ENCODE measurements at places on chromosomes 12 and 14.
A peak's percentile ranks its signal among the peaks of the same experiment; 100 is the strongest.

- no peak for DNase-seq
Measured at GRCh38 chr12:75908961-75909605, 122.5 kb downstream of the PHLDA1 start.

DNA sequence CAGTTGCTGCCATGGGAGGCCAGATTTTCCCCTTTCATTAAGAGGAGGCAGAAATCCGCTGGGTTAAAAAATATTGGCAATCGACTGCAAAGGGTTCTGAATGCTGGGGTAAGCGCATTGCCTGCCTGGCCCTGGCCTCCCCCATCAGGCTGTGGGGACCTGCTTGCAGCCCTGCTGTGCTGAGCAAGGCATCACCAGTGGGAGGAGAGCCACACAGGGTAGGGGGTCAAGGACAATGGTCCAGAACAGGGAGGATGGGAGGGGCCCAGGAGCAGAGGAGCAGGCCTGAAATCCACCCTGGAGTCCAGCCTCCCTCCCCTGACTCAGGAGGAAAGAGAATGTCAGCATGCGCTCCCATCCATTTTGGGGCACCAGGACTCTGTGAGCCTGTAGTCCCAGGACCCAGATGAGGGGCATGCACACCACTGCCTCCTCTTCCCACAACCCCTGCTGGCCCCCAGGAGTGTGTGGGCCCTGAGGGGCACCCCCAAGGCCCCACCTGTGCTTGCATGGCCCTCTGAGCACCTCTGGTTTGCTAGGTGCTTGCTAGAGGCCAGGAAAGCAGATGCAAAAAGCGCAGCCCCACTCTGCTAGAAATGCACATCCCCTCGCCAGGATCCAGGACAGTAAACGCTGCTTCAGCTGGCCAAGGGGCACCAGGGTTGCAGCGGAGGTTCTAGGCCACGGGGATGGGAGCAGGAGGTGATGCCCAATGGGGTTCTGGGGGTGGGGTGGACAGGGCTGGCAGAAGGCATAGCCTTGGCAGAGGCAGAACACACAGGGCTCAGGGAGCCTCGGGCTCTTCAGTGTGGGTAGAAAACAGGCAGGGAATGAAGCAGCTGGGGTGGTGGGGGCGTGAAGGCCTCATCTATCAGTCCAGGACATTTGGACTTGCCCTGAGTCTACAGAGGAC, 14.6 kb downstream of the TESC start:
- DNase-seq: no peak

- no peak for DNase-seq
Measured at GRCh38 chr12:47207829-47208248, 128.1 kb upstream of the AMIGO2 start.

GRCh38 chr12:12157424-12157823, 86.7 kb downstream of the BCL2L14 start:
- no peak for DNase-seq

GRCh38 chr12:73421832-73422231, 1115.8 kb upstream of the ATXN7L3B start:
- DNase-seq: no peak

DNA sequence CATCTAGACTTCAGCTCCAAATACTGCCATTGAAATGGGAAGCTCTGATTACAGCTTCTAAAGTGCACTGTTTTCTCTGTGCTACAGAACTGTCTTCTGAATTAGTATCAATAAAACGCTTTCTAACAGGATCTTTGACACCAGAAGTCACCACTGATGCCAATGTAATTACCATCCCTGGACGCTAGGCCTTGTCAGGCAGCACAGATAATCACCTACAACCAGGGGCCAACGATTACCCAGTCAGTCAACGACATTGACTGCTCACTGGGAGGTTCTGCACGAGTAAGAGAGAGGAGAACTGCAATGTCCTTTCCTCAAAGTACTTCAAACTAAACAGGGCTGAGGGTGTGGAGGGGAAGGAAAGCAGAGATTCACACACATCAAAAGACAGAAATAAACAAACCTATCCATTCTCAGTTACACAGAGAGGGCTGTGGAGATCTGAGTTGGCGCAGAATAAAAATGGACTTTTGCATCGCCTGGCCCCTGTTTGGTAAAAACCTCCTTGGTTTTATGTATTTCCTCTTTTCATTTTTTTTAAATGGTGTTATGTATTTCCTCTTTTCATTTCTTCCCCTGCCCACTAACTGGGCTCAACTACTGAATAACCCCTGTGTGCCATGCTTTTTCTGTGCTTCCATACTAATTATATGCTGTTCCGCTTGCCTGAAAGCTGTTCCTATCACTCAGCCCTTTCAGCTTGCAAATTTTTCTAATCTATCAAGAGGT, 492.2 kb downstream of the APAF1 start:
- DNase-seq: no peak

- no peak for DNase-seq
Measured at GRCh38 chr14:101549154-101549553, 12.1 kb upstream of the DIO3 start.

DNA sequence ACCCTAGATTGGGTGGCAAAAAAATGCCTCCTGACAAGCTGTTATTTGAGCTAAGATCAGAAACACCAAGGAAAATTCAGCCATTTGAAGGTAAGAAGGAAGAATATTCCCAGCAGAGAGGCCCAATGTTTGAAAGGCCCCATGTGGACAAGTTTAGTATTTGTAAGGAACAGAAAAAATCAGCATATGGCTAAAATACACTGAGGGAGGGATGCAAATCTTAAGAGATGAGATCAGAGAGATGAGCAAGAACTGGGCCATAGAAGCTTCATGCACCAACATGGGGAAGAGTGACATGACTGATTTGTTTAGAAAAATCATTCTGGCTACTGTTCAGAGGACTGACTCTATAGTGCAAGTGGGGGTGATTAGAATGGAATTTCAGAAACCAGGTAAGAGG, 496.8 kb upstream of the SOX5 start:
- DNase-seq: no peak

- DNase-seq: peak; percentile 7
Measured at GRCh38 chr14:101250948-101251811, 310.1 kb upstream of the DIO3 start.

- no peak for DNase-seq
Measured at GRCh38 chr12:130484221-130484620, 146.5 kb downstream of the PIWIL1 start.

- no peak for DNase-seq
Measured at GRCh38 chr12:37546206-37546605, 770.4 kb upstream of the ALG10B start.

- DNase-seq: no peak
Measured at GRCh38 chr14:61466249-61466904, 145.0 kb downstream of the PRKCH start.

GRCh38 chr12:92400006-92400405, 254.4 kb upstream of the BTG1 start:
- no peak for DNase-seq

DNA sequence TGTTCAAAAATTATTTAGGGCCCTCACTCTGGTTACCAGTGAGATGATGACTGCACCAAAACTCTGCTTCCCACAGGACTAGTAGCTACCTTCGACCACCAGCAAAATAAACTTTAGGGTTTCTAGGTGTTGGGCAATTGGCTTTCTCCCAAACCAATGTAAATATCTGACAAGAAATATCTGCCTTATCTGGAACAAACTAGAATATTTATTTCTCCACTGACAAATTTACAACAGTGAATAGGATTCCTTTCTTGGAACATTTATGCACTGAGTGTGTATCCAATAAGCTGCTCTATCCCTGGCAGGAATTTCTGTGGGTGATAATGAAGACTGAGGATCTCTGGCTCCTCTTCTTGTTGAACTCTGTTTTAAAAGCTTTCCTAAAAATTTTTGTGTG, 148.6 kb downstream of the SLC6A15 start:
- DNase-seq: no peak

GRCh38 chr12:11875414-11875935, 195.3 kb upstream of the BCL2L14 start:
- no peak for DNase-seq

DNA sequence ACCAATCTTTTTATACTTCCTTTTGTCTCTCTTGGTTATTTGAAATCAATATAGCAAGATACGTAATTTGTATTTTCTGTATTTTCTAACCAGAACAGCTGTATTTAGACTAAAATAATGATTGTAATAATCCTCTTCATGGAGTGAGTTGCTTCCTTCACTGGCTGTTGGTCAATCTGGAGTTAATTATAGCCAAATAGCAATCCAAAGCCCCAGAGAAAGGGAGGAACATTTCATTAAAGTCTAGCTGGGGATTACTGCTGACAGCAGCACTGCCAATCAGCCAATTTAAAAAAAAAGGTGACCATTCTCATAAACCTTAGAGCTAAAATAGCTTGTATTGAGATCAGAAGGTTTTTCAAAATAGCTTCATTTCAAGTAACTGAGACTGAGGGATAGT, 118.0 kb downstream of the TRHDE start:
- no peak for DNase-seq

DNA sequence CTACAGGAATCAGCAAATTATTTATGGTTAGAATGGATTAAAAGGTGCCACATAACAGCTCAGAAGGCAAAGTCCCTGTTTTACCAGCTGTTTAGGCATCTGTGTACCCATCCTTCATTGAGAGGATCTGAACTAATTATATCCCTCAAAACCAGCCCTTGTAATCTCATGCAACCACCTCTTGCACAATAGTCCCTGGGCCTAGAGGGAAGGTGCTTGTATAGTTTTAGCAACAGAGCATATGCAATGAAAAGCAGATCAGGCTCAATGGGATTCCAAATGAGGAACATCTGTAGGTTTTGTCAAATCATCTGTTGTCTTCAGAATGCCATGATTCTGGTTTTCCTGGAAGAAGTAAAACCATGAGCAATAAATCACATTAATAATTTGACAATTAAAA, 26.0 kb upstream of the GLIPR1L2 start:
- DNase-seq: no peak

DNA sequence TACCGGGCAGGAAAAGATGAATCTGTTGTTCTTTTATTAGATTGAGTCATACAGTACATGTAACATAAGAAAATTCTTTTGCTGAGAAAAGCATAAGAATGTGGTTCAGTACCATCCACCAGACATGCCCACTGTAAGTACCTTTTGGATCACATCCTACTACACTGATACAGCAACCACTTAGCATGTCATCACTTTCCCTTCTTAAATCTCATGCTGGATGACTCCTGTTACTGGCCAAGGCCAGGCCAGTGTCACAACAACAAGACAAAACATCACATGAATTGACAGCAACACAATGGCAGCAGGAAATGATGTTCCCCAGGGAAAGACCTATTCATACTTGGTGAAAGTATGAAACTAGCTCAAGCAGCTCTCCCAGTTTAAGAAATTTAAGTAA, 46.4 kb downstream of the STXBP6 start:
- no peak for DNase-seq

- DNase-seq: peak; percentile 29
Measured at GRCh38 chr12:6311822-6312528, 1.5 kb downstream of the PLEKHG6 start.

DNA sequence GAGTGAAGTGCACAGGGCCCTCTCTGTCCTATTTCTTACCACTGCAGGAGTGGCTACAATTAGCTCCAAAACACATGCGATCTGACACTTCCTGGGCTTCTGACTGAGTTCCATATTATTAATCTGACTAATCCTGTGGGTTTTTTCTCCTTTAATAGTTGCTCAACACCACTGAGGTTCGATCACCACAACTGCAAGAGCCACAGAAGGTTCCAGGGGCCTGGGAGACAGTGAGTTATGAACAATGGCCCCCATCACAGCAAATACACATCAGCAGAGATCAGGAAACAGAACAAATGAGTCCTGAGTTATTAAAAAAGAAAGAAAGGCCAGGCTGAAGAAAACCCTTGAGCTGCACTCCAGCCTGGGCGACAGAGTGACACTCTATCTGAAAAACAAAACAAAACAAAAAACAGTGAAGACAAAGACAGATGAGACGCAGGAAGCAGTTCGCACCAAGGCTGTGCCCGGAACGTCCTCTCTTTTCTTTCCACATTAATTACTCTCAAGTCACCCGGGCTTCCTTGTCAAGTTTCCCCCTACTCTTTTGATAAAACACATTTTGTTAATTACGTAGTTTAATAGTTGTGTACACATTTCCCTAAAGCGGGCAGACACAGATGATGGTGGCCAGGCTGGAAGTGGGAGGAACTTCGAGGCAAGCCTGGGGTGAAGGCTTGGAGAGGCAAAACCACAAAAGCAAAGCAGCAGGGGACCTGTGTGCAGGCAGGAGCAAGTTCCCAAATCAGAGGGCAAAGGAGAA, 42.7 kb downstream of the CDC42BPB start:
- DNase-seq: no peak

GRCh38 chr14:91300283-91300895, 55.9 kb upstream of the GPR68 start:
- no peak for DNase-seq

- DNase-seq: no peak
Measured at GRCh38 chr14:45868377-45868776, 615.4 kb upstream of the MIS18BP1 start.

DNA sequence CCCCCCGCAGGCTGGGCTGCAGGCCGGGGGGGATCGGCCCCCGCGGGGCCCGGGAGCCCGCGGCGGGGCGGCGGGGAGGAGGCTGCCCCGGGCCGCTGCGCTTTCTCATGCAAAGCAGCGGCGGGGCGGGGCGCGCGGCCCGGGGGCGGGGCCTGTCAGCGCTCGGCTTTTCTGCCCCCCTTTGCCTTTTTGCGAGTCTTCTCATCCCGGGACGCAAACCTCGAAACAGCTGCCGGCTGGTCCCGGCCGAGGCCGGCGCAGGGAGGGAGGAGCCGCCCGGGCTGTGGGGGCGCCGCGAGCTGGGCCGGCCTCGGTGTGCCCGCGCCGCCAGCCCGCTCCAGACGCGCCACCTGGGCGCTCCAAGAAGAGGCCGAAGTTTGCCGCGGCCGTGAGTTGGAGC, at the start of gene FZD10:
Gene FZD10 (plus strand): TSS at position 198 of the 400 bp plus-strand sequence. CDS start 479 bp downstream, outside the sequence.
- no peak for DNase-seq

- no peak for DNase-seq
Measured at GRCh38 chr12:52779914-52780313, 2.8 kb upstream of the KRT76 start.

GRCh38 chr14:74840603-74841030, 35.3 kb downstream of the PROX2 start:
- DNase-seq: no peak

DNA sequence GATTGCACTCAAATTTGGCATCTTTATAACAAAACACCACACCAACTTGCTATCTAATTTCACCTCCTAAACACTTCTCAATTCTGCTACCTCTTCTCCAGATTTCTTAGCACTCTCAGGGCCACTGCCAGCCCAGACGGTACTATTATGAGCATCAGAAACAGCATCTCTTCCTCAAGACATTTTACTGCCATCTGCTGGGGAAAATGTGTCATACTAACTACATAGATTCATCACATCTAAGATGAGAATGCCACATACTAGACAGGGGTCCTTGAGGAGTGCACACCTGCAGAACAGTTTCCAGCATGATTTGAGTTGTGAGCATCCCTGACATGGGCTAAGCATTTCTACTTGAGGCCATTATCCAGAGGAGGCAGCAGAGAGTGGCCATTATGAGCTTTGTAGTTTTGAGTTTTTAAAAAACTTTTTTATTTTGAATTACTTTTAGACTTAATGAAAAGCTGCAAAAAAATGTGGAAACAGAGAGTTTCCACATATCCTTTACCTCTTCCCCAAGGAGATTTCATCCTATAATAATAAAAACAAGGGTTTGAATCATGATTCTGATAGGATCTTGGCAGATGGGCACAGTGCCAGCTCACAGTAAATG, 15.1 kb upstream of the GRIP1 start:
- no peak for DNase-seq
